ENCODE measurements at places on chromosomes 1 and 21.

- DNase-seq: no peak
These were observed 69.3 kb upstream of the CASZ1 start for GRCh38 chr1:10865518-10866320.

DNA sequence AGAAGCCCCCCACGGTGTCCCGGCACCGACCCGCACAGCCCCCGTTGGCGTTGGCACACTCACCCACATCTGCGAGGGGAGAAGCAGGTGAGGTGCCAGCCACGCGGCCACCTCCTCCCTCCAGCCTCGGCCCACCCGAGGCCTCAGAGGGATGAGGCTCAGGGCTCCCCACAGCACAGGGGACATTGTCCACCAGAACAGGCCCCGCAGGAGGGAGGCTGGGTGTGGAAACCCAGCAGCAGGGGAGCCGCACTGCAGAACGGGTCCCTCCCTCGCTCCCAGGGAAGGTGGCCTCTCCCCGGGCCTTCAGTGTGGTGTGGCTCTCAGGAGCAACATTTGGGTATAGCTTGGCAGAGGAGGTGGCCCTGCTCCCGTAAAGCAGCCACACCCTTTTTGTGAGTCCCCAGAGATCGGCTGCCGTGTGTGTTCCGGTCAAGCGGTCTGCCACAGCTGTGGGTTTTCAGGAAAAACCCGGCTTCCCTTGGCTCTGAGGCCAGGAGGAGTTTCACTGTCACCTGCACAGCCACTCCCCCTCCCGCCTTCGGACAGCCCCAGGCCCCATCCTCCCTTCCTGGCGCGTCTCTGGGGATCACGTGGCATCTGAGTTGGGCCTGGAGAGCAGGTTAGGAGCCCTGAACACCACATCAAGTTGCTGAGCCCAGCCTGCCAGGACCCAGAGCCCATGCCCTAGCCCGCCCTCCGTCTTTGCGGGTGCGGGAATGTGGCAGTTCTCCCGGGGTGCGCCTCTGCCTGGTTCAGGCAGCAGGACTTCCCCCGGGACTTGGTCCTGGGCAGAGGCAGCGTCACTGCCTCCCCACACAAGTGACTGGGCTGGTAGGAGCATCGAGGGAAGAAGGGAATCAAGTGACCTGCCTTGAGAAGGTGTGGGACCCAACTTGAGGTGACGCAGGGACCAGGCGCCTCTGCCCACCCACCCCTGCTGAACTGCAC lies 64.0 kb downstream of the MEGF6 start:
- no peak for DNase-seq

DNA sequence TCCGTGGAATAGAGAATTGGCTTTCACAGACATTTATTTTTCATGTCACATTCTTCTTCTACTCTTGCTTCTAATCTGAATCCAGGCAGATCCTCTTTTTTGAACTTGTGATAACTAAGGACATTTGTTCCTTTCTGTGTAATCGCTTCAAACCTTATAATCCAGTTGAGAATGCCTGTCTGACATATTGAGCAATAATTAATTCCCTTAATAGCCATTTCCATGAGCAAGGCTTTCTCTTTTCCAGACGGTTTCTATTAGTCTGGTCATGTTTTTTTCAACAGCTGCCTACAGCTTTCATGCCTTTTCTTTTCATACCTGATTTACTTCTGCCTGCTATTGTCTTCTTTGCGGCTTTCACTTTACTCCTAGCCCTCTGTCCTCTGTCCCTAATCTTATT lies 163.4 kb downstream of the CYYR1 start:
- DNase-seq: no peak

DNA sequence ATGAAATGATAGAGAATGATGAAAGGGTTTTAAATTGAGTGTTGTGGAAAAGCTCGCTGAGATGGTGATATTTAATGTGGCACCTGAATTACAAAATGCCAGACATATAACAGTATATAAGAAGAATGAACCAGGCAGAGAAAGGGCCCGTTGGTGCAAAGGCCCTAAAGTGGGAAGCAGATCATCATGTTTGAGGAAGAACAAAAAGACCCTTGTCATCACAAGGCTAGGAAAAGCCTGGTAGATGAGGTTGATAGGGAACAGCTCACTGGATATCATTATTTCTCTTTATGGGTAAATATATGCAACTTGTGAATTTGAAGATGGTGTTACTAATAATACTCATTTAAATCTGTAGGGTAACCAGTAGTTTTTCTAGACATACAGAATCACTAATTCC lies 11.0 kb downstream of the RAP1A start:
- no peak for DNase-seq

DNA sequence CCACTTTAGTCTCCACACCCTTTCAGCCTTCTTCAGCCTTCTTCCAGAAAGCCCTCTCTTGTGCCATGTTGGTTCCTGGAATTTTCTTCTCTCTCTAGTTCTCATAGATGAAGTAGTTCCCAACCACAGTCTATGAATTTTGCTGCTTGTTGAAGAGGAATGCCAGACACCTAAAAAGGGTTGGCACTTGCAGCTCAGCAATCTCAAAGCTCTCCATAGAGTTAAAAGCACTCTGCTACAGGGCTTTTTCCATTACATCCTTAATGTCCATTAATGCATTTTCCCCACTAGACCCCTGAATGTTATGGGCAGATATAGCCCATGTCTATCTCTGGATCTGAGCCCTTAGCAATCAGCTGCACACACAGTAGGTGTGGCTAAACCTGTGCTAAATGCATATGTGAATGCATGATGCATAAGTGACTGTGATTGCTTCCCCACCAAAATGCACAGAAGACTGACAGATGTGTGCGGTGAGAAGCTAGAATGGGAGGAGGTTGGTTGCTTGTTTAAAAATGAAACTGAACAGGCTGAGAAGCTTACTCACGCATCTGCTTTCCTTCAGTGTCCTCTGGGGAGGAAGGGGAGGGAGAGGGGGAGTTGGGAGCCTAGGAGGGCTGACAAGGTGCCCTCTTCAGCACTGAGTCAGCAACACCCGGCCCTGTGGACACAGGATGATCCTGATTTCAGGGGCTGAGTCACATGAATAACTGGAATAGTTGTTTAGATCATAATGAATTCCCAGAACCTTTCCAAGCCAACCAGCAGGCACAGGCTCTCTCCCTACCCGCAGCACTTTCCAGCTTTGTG lies 146.1 kb upstream of the FGGY start:
- DNase-seq: no peak

GRCh38 chr1:112263453-112263852 lies 132.6 kb upstream of the CTTNBP2NL start:
- DNase-seq: no peak

DNA sequence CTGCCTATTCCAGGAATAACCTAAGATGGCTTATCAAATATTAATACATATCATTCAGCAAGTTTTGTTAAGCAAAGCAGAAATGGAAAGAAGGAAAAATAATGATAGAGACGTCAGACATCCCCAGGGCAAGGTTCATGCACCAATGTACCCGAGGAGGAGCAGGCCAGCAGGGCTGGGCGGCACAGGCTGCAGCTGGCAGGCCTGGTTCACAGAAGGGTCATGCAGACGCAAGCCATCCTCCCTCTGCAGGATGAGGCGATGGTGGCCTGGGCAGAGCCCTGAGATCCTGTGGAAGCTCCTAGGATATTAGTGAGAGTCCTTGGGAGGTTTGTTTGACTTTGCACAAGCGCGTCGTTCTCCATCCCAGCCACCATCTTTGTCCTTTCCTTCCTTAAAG lies 30.0 kb downstream of the BATF3 start:
- no peak for DNase-seq

DNA sequence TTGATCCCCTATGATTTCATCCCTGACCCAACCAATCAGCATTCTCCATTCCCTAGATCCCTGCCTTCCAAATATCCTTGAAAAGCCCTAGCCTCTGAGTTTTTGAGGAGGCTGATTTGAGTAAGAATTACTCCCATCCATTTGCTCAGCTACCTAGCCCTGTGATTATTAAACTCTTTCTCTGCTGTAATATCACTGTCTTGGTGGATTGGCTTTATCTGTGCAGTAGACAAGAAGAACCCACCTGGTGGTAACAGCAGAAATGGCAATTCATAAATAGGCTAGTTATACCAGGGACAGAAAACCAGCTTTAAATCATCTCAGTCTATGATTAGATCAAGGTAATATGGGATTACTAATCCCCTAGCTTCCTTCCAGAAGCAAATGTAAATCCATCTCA lies 13.0 kb downstream of the IL20 start:
- no peak for DNase-seq

DNA sequence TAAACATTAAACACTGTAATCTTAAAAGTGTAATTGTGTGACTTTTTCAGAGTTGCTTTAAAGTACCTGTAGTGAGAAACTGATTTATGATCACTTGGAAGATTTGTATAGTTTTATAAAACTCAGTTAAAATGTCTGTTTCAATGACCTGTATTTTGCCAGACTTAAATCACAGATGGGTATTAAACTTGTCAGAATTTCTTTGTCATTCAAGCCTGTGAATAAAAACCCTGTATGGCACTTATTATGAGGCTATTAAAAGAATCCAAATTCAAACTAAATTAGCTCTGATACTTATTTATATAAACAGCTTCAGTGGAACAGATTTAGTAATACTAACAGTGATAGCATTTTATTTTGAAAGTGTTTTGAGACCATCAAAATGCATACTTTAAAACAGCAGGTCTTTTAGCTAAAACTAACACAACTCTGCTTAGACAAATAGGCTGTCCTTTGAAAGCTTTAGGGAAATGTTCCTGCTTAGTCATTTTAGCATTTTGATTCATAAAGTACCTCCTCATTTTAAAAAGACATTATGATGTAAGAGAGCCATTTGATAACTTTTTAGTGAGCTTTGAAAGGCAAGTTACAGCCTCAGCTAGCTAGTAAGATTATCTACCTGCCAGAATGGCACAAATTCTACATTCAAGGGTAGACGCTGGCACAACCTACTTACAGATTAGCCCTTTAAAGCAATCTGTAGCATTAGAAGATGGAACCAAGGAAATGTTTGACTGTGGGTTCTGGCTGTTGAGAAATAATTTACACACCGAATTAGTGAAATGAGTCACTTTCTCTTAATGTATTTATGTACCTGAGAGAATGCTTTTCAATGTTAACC lies 9.4 kb downstream of the SOD1 start:
- DNase-seq: no peak

GRCh38 chr1:148379697-148380096 lies 103.4 kb downstream of the PPIAL4G start:
- DNase-seq: no peak

GRCh38 chr1:96090134-96090533 lies 631.5 kb upstream of the PTBP2 start:
- no peak for DNase-seq

DNA sequence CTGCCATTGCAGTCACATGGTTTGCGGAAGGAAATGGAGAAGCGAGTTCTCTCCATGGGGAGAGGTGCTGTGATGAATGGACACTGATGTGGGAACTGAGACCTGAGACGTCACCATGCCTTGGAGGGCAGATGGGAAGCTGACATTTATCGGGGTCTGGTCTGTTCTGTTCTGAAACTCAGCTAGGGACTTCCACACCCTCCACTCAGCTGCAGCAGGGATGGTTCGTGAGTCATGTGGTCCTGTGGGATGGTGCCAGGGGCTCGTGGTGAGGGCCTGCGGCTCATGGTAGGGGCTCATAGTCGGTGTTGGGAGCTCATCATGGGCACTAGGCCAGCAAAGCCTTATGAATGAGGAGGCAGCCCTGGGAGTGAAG lies 6.1 kb downstream of the GPR137B start:
- DNase-seq: no peak

DNA sequence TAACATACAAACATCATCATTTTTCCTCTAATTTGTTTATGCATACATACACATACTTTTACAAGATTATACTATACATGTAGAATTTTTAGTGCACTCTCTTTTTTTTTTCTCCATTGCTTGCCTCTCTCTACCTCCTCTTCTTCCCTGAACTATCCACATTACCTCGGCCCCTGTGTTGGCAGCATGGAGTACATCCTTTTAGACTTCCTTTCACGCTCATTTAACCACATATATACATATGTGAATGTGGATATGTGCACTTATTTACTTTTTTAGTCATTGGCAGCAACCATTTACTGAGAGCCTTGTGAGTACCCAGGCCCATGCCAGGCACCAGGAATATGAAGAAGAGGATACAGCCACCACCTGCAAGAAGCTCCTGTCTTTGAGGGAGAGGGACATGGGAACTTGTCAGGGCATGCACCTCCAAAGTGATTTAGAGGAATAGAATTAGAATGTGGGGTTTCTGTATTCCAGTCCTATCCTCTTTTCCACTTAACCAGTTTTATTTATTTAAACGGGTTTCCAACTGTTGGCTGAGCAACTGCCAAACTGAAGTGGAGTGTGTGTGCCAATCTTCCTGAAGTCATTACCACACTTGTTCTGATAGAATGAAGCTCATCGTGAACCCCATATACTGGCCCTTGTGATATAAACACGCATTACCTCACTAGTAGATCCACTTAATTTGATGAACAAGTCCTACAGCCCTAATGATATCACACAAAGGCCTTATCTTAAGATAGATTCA lies 212.6 kb downstream of the TNR start:
- DNase-seq: no peak

- no peak for DNase-seq
These were observed 8.7 kb downstream of the CD55 start for GRCh38 chr1:207330011-207330710.

- no peak for DNase-seq
These were observed 15.4 kb downstream of the CTH start for GRCh38 chr1:70426154-70427131.

GRCh38 chr1:167634435-167634834 lies 4.4 kb downstream of the RCSD1 start:
- DNase-seq: no peak

DNA sequence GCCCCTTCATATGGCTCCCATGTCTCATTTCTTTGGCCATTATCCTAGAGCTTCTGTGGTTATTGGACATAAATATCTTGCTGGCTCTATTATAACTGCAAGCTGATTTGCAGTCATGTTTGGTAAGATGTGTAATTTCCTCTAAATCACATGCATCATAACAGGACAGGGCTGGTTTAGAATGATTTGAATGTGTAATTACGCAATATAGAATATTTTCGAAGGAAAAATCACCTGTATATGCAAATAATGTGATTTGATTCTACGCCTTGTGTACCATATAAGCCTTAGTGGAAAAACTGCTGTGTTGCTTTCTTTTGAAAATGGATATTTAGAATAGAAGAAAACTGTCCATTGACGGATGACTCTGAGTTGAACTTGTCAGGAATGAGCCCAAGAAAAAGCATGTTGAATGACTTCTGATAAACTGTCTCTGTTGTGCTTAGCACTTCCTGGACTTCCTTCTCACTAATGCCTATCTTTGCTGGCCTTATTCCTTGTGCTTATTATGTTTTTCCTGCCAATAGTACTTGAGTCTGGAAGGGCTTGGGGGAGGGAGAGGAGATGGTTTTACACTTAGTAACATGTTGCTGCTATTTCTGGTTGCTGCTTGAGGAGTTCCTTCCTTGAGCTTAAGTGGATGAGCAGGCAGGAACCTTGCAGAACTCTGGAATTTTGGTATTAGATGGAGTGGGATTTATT lies 6.5 kb downstream of the CACHD1 start:
- no peak for DNase-seq
